ENCODE measurements at places on chromosomes 2 and 18.

DNA sequence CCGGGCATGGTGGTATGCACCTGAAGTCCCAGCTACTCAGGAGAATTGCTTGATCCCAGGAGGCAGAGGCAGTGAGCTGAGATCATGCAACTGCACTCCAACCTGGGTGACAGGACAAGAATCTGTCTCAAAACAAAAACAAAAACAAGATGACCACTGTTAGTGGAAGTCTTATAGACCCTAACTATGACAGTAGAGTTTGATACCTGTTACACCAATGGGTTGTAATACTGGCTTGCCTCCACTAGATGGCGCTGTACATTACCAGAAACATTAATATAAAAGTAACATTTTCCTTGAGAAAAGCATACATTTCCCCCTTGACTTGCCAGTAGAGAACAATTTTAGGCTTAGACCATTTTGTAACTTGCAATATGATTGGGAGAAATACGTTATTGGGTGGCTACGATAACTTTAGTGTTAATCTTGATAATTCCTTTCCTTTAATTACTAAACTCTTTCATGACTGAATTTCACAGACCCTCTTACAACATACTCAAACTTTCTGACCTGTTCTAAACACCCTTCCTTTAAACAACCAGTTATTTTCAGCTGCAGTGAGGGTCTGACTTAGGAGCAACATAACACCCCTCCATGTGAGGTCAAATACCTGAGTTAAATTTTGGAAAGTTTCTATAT lies 19.5 kb downstream of the SLC25A52 start:
- DNase-seq, result no peak

GRCh38 chr18:34120294-34120693 lies 104.4 kb downstream of the NOL4 start:
- no peak for DNase-seq

- no peak for DNase-seq
Observed at GRCh38 chr2:121599963-121600651, 49.2 kb downstream of the CLASP1 start.

GRCh38 chr18:48227206-48227605 lies 182.0 kb downstream of the ZBTB7C start:
- DNase-seq, result no peak

GRCh38 chr2:84493514-84493913 lies 22.8 kb upstream of the DNAH6 start:
- DNase-seq, result no peak

DNA sequence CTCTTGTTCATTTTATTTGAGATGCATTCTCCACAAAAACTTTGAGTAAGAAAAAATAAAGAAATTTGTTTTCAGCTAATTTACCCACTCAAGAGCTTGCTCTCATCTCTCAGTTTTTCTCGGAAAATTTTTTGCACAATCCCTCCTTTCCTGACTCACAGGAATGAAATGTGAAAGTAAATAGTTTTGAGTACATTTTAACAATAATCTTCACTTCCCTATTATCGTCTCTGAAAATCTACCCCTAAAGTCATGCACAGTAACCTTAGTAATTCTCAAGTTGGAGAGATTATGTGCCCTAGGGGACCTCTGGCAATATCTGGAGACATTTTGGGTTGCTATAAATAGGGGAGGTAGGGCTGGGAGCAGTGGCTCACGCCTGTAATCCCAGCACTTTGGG lies 2.6 kb downstream of the CYB5A start:
- no peak for DNase-seq

GRCh38 chr18:41974796-41975201 lies 19.8 kb downstream of the PIK3C3 start:
- no peak for DNase-seq

DNA sequence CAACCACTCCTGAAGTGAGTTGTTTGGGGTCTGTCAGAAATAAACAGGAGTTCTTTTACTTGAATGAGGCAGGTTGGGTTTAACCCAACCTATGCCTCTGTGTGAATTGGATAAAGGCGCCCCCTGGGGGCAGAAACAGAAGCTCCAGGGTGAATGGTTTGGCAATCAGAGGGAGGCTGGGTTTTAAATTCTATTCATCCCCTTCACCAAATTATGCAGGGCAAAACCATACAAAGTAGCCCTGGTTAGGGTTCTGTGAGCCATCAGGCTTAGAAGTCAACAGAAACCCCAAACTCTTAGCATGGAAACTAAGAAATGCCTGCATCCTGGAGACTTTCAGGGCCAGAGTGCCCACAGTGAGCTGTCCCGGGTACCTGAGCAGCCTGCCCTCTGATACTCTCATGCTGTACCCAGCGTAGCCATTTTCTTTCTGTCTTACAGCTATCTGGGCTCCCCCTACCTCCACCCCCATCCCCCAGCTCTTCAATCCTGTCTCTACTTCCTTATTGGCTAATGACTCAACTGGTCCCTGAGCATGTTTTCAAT lies 241.5 kb downstream of the ICOS start:
- no peak for DNase-seq

GRCh38 chr2:42053482-42053790 lies 5.6 kb downstream of the PKDCC start:
- no peak for DNase-seq

- DNase-seq, result no peak
Observed at GRCh38 chr18:48826271-48826670, 124.5 kb downstream of the SMAD7 start.

GRCh38 chr18:58325494-58325893 lies 281.5 kb downstream of the NEDD4L start:
- DNase-seq, result no peak

DNA sequence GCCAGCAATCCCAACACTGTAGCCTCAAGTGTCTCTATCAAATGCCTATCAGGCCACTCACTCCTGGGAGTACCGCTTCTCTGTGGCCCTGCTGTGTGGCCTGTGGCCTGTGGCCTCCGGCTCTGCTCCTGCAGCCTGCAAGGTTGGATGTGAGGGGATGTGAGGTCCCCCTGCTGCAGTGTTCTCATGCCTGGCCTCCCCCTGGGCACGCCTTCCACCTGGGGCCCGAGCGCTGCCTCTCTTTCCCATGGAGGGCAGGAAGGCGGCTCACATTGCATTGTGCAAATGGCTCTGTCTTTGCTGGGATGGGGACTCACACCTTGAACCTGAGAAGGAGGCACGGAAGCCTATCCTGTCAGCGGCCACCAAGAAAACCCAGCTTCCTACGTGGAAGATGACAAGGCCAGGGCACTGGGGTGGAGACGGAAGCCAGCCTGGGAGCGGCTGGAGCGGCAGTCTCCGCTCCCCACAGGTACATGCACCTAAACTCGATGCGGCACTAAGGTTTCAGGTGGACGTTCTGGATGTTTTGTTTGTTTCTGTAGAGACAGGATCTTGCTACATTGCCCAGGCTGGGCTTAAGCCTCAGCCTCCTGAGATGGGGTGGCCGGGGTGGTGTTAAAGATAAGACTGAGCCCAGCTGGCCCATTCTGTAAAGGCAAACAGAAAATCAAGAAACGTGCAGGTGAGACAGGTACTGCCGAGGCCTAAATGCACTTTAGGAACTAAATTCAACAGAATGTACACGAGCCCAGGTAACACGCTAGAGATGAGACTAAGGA lies 140.1 kb downstream of the HDAC4 start:
- no peak for DNase-seq

DNA sequence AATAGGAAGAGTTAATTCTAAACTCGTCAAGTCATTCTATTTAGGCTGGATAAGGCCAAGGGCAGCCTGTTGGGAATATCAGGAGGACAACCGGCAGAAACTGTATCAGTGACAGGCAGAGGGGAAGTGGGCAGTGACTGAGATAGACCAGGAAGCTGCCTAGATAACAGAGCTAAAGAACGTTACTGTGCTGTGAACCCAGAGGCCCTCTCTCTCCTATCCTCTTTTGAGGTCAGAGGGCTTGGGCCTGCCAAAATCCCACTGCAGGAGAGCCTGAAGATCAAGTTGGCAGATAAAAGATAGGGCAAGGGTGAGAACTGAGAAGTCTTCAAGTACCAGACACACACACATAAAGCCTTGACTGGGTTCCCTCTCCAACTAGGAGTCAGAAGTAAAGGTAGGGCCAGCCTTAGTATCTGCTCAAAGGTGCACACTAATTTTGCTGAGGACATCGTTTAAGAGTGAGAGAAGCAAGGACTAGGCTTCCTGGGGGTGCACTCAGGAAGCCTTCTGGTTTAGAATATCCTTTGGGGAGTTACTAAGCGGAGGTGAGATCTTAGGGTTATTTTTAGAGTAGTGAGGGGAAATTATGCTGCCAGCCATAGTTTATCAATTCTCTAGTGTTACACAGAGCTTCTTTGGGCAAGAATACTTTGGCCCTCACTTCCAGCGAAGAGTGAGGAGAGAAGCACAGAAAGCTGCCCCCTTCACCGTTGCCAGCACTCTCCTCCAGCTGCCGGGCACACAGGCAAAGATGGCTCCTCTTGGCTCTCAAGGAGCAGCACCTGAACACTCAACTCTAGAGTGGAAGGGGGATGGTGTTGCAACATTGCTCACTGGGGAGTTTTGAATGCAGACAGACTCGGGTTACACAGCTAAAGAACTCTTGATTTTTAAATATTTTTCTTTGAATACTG lies 9.8 kb downstream of the CAVIN2 start:
- no peak for DNase-seq

- no peak for DNase-seq
Observed at GRCh38 chr2:128228894-128229293, 89.8 kb downstream of the HS6ST1 start.

DNA sequence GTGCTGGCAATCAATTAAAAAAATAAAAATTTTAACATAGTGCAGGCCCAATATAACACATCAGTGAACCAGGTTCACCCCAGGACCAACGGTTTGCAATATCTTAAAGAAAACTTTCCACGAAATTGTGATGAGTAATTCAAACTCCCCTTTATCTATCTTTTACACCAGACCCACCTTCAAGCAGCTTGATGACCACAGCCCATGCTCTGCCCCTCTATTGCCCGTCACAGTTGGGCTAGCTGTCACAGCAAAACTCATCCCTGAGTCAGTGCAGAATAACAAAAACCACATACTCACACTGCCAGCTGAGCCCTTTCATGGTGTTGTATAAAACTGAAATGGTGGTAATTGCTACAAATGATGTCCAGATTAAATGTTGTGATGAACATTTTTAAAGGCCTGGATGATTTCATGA lies 112.5 kb upstream of the CREB1 start:
- DNase-seq, result no peak

GRCh38 chr18:62354151-62354550 lies 29.0 kb downstream of the TNFRSF11A start:
- no peak for DNase-seq

GRCh38 chr2:26001743-26002351 lies 19.6 kb upstream of the KIF3C start:
- no peak for DNase-seq

DNA sequence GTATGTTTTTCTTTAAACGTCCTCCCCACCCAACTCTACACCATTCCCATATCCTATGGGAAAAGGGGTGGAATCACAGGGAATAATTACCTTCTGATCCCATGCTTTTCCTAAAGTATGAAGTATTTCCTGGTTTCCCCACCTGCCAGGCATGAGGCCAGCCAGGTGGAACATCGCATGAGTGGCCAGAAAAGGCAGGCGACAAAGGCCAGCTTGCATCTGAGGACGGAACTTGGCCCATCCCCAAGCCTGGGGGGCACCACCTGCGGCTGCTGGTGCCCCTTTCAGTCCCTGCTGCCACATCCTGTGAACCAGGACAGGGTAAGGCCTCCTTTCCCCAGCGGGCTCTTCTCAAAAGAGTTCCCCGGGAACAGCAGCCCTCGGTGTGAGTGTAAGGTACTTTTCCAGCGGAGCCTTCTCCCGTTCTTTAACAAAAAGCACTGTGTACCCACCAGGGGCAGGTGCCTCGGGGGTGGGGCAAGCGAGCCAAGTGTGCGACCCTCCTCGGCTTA lies 1.2 kb upstream of the ERFE start:
- no peak for DNase-seq

DNA sequence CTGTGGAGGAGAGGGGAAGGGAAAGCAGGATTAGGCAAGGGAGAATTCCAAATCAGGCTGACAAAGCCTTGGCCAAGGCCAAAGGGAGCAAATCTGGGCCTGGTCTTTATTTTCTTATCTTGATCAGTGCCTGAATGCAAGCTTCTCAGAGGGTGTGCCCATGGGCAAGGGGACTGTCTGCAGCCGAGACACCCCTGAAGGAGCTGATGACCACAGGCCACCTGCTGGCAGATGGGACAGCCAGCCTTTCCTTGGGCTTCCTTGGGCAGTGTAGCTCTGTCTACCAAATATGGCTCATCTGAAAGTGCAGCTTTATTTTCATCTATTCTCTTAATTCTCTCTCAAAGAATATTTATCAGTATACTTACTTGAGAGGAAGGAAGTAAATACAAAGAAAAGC lies 117.0 kb downstream of the PKP4 start:
- DNase-seq, result no peak

DNA sequence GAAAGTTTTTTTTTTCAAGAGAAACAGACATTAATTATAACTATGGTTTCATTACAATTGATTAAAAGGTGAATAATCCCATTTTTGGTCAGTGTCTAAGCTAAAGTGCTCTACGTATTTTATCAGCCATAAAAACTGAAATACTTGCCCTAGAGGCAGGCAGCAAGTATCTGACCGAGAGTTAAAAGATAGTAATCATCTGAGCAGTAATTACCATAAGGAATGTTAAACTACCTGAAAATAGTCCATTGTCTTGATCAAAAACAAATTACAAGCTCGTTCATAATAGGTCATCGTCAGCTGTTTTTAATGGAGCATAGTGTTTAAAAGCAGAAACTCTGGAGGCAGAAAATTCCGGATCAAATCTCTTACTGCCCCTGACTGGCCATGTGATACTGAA lies 105.7 kb upstream of the ZEB2 start:
- DNase-seq, result no peak

DNA sequence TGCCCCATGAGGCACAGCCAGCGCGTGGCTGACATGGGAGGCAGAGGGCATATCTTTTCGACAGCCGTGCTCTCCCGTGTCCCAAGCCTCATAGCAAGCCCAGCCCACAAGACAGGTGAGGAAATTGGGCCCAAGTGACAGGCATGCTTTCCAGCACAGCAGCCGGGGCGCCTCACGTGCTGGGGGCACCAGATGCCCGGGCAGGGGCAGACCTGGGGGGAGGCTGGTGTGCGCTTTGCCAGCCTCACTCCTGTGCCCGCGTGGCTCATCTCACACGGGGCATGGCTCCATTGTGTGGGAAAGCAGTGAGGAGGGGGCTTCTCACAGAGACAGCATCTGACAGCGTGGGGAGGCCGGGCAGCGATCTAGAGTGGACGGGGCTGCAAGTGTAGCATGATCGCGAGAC lies 93.2 kb downstream of the USP40 start:
- DNase-seq, result no peak

DNA sequence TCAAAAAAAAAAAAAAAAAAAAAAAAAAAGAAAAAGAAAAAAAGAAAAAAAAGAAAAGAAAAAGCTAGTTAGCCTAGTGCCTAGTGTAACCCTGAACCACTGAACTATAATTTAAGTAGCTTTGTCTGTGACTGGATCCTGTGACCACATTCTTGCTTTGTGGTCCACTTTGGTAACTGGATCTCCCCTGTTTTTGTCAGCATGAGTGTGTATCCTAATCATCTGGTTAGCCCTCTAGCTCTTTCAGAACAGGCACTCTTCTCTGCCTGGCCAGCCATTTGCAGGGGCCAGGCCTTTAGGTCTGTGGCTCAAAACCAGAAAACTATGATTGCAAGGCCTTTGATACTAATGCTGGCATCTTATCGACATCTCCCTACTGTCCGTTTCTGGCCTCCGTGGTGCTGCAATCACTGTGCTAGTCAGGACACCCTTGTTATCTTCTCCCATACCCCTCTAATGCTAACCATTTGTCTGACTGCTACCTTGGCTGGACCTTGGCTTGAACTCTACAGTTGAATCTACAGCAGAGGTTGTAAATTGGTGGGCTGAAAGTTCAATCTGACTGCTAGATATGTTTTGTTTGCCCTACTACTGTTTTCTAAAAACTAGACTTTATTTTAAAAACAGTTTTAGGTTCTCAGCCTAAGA lies 40.5 kb downstream of the RBKS start:
- DNase-seq, result no peak

GRCh38 chr18:21489119-21489750 lies 111.3 kb downstream of the ESCO1 start:
- DNase-seq, result no peak

Measured in esophagus squamous epithelium (tissue), 5 donors.